Activated CD4-positive, alpha-beta T cell treated with anti-CD3 and anti-CD28 coated beads, Interleukin-2, Interleukin-6, amounts not matched to agents 100 ng/mL and 50 ng/mL, durations not matched to agents 16 hours and 8 hours (primary cell): ENCODE measurements at places on chromosomes 7 and 10.
A peak's percentile ranks its signal among the peaks of the same experiment; 100 is the strongest.

DNA sequence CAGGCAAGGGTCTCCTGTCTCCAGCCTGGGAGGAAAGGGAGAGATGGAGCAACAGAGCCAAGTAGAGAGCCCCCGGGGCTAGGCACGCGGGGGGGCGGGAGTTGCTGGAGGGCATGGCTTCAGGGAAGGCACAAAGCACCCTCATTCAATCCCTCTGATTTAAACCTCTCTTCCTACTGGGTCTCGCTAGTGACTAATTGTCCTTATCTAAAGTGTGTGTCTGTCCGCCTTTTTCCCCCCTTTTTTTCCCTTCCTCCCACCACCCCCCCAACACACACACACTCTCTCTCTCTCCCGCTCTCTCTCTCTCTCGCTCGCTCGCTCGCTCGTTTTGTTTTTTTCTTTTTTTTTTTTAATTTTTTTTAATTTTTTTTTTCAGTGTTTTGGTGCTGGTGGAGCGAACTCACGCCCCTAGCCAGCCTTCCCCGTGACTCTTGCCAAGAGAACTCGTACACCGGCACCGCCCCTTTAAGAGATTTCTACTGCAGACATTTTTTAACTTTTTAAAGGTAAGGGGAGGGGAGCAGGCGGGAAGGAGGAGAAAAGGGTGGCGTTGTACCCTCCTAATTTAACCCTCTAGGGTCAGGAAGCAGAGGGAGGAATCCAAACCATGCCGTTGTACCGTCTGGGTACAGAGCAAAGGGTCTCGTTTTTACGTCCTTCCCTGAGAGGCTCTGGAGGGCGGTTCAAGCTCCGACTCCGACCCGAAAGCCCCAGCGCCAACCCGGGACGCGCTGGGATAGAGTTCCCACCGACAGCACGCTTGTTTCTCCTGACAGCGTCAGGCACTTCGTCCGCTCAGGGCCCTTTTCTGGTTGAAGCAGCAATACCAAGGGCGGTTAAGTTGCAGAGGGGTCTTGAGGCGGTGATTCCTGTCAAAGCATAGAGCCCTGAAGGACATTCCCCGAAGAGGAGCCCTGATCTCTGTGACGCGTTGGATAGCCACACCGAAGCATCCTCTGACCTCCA, at the start of gene HPSE2:
Gene HPSE2 (minus strand): TSS at position 195 of the 969 bp plus-strand sequence.
- no peak for DNase-seq

DNA sequence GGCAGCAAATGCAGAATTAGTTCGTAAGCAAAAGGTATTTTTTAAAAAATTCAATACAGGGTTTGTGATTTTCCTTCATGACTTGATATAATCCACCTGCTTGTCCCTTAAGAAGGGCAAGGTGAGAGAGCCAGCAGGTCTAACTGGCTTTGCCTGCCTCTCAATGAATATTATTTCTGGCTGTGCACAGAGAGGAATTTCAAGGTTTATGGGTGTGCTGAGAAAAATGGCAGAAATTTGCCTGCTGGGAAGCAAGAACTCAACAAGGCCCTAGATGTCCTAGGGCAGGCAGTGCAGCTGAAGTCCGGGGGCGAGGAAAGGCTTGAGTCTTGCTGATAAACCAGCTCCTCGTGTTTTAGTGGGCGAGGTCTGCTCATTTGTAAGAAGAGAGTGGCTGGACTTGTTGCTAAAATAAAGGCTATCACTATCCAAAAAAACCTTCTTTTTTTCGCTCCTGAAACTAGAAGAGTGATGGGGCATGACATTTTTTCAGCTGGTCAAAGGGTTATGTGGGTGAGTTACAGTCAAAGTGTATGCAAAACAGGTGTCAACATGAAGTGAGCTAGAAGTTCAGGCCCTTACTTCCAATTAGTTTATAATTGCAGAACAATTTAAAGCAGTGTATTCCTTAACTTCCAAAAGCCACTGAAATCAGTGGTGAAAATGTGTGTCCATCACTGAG, 385.8 kb upstream of the KLF6 start:
- no peak for DNase-seq

DNA sequence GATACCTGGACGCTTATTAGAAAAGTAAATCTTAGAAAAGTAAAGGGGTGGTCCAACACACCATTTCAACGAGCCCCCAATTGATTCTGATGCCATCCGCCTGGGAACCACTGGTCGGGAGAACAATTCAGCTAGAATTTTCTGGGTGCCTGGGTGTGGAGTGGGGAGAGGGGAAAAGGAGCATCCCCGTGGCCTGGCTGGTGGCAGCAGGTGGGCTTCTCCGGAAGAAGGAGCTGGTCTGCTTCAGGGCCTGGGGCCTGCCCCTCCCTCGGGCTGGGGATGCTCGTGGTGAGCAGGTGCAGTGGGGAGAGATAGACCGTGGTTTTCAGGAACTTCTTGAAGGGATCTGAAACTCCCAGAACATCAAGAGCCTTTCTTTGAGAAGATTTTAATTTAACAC, 39.9 kb upstream of the DUSP5 start:
- no peak for DNase-seq

GRCh38 chr7:4549681-4550080, 132.4 kb upstream of the FOXK1 start:
- DNase-seq, result no peak

- DNase-seq, result no peak
Measured at GRCh38 chr10:3911713-3912442, 126.9 kb upstream of the KLF6 start.

GRCh38 chr10:11058965-11059364, 41.3 kb downstream of the CELF2 start:
- DNase-seq, result no peak

GRCh38 chr7:153422291-153423209, 629.6 kb upstream of the DPP6 start:
- DNase-seq, result no peak

DNA sequence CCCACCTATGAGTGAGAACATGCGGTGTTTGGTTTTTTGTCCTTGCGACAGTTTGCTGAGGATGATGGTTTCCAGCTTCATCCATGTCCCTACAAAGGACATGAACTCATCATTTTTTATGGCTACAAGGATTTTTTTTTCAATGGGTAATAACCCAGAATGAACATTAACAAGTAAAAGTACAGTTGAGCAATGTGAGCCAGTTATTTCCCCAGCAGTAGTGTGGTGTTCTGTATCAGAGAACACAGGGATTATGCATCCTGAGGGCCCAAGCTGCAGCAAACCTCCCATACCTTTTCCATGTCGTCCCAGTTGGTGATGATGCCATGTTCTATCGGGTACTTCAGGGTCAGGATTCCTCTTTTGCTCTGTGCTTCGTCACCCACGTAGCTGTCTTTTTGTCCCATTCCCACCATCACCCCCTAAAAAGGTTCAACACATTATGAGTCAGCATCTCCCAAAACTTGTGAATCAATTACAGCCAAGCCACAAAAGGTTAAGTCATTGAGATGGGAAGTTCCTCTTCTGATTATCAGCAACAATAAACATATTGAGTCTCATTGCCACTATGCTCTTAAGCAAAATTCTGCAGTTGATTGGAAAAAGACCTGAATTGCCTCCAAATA, 5.5 kb downstream of the ACTA2 start:
- DNase-seq, result no peak

DNA sequence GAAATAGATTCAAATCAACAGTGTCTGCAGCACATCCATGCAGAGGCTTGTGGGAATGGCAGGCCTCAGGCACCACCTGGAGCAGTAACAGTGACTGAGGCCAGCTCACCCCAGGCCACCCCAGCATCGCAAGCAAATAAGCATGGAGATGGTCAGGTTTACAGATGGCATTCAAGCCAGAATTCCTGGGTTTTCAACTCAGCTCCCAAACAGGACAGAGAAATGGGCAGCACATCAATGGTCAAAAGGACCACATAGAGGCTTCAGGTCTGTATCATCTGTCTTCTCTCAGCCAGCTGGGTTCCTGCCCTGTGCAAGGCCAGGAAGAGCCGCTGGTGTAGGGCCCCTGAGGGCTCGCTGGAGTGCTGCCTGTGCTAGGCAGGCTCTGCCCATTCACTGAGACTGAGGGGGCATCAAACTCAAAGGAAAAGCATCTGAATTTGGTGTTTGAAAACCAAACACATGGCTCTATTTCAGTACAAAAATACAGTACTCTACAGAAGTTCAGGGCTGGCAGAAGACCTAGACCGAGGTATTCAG, 112.5 kb downstream of the KMT2E start:
- DNase-seq, result no peak

DNA sequence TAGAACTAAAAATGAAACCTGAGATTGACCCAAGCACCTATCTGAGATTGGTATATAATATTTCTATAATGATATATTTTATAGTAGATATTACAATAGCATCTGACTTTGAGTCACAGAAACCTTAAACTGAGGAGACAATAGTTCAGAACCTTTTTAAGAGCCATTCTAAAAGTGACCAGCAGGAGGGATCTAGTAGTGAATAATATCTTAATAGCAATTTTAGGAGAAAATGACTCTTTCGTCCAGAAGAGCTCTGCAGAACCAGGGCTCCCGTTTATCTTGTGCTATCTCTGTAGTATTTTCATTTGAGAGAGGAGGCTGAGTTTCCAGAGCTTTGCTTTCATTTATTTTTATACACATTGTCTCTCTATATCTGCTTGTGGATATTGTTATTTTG, 68.1 kb downstream of the PODXL start:
- DNase-seq, result no peak

DNA sequence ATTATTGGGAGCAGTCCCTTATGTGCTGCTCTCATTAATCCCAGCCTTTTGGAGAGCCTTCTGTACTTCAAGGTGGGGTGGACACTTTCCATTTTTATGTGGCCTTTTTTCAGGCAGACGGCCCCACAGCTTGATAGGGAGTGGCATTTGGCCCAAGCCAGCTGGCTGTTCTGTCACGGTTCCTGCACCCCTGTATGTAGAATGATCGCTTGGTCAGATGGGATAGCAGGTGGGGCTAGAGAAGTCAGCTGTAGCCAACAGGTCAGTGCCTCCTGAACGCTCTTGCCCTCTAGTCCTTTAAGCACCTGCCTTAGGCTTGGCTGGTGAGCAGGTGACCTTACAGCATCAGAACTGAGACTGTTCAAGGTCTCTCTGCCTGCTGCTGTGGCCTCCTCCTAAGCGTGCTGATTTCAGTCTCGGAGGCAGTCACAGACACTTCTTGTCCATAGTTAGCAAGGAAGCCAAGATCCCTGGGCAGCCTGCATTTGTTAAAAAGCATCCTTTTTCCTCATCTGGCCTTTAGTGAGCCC, 95.3 kb downstream of the LRRC4 start:
- DNase-seq, result no peak

GRCh38 chr10:29191674-29192073, 97.2 kb upstream of the LYZL1 start:
- no peak for DNase-seq

GRCh38 chr7:32347244-32347828, 142.8 kb downstream of the LSM5 start:
- DNase-seq, result peak; percentile 39

GRCh38 chr10:72794260-72794659, 99.3 kb upstream of the OIT3 start:
- no peak for DNase-seq

DNA sequence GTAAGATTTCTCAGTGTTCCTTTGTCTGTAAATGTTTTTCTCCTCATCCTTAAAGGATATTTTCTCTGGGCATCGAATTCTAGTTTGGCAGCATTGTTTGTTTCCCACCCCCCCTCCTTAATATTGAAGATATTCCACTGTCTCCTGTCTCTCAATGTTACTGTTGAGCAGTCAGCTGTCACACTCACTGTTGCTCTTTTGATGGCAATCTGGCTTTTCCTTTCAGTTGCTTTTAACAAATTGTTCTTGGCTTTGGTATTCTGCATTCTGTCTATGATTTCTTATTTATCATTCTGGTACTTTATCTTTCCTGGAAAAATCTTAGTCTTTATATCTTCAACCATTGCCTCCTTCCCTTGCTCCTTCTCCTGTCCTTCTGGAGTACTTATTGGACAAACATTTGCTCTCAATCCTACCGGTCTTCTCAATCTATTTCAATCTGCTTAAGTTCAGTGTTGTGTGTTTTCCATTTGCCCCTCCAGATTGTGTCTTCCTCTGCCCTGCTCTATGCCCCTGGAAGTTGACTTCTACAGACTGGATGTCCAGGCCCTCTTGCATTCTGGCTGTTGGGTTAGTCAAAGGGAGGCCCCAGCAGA, 9.3 kb upstream of the GTPBP4 start:
- no peak for DNase-seq

GRCh38 chr10:21969326-21970287, 33.9 kb downstream of the DNAJC1 start:
- no peak for DNase-seq
